ENCODE measurements at places on chromosomes 1 and 21. TPM values are rescaled to one million over a fixed set of nuclear protein-coding genes. Genes with fewer than 3 reads are reported as not detected.

DNA sequence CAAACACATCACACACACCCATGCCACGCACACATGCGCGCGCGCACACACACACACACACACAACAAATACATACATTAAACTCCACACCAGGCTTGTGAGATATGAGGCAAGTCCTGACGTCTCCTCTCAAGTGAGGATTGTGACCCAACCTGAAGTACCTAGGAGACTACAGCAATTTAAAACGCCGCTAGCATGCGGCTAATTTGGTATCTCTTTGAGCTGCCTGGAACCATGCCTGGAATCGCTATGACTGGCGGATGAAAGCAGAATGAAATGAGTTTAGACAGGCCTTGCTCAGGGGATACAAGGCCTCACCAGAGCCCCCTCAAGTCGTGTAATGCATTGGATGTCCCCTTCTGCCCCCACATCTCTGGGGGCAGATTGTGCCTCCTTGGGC is 1.6 kb upstream of the RAB7B start:
- no peak for DNase-seq

- no peak for DNase-seq
Observed at GRCh38 chr1:197152662-197153061, 6.2 kb upstream of the ASPM start.

DNA sequence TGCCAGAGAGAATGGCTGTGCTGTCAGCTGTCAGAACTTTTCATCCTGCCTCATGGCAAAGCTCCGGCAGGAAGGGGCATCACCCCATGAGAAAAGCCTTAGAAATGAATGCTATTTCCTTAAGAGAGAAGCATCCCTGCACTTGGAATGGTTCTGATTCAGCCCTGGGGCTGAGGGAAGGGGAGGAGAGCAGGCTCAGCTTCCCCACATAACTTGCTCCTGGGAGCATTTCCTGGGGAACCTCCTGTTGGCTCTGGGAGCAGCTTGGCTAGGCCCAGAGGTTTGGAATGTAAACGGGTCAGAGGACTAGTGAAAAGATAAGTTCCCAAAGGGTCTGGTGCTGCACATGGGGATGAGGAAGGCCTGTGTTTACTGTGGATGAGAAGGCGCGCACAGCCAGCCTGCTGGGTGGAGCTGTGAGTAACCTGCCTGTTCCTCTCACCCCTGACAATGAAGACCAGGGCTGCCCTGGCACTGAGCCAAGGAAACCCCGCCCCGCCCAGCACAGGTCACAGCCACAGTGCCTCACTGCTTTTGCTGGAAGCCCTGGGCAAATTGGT is 5.0 kb downstream of the PRELP start:
- no peak for DNase-seq

GRCh38 chr1:199691540-199691939 is 336.0 kb upstream of the NR5A2 start:
- DNase-seq, result peak; percentile 37

DNA sequence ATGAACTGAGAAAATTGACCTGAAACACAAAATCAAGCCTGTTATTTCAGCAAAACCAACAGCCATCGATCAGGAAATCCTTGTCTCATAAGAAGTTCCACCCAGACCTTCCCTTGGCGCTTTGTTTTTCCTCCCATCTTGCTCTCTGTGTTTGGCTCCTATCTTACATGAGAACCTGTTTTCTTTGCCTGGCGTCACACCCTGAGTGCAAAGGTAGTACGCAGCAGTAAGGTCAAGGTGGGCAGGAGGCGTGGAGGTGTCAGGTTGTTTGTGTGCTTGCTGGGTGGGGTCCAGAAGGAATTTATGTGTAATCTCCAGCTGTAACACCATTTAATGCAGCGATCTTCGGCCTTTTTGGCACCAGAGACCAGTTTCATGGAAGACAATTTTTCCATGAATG is 50.5 kb downstream of the C1orf21 start:
- DNase-seq, result no peak

DNA sequence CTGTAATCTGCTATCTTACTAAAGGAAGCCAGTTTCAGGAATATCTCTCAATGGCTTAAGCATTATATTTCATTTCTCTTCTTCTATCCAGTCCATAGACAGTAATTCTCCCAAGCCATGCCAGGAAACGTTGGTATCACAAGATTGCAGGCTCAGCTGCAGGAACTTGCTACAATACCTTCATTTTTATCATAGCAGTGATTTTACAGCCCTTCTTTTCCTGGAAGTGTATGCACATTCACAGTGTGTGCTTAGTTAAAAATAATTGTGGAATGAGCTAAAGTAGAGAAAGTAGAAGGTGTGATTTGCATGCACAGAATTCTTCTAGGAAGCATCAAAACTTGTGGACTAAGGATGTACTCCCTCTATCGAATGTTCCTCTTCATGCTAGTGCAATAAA is 647.2 kb upstream of the PTBP2 start:
- DNase-seq, result no peak

DNA sequence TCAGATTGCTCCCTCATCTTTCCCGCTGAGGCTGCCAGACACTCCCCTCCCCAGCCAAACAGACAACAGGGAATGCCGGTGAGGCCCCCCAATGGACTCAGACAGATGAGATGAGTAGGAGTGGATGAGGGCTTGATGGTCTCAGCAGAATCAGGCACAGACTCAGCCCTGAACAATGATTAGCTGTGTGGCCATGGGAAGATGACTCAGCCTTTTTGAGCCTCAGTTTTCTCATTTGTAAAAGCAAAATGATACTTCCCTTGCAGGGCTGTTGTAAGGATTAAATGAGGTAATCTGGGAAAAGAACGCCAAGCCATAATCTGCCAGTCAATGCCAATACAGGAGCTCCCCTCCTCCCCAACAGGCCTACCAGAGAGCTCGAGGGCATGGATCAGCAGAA is 12.4 kb downstream of the C1orf198 start:
- DNase-seq, result no peak

DNA sequence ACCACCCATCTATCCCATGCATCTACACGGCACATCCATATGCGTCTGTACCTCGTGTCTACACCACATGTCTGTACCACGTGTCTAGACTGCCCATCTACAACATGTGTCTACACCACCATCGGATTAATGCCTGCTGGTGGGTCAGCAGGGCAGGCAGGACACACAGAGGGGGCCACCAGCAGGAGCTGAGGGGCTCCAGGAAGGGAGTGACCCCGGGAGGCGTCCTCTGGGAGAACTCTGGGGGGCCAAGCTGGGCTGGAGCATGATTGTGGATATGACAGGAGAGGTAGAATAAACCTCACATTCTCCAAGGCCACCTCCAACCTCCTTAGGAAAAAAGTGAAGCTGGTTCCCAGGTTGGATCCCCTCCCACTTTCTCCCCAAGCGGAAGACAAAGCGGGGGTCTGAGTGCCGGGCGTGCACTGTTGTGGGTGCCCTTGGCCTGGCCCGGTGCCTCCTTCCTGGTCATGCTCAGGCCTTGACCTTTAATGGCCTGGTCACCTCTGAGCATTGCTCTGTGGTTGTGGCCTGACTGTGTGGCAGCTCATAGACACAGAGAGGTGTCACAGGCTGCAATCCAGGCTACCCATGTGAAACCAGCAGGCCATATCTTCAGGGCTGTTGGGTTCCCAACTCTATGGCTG is 881 bp upstream of the ACTRT2 start:
- no peak for DNase-seq

KRTAP12-4 gene
- polyA plus RNA-seq, result not detected

LRRC71 gene
- 0.96 TPM for polyA plus RNA-seq

SLC1A7 gene
- polyA plus RNA-seq, result 0.09 TPM
